ENCODE measurements at places on chromosomes 11 and 22.

GRCh38 chr11:66619080-66619554 is 2.7 kb downstream of the RBM14 start:
- DNase-seq: no peak

DNA sequence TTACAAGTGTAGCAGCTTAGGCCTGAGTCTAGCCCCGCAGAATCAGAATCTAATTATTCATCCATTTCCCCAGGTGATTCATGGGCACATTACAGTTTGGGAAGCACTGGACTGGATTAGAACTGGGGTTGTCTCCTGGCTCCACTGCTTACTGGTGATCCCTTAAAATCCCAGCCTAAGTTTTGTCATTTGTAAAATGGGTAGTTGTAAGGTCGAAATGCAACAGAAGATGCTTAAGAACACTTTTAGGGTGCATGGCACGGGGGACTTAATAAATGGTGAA is 1.3 kb downstream of the STX3 start:
- DNase-seq: no peak

DNA sequence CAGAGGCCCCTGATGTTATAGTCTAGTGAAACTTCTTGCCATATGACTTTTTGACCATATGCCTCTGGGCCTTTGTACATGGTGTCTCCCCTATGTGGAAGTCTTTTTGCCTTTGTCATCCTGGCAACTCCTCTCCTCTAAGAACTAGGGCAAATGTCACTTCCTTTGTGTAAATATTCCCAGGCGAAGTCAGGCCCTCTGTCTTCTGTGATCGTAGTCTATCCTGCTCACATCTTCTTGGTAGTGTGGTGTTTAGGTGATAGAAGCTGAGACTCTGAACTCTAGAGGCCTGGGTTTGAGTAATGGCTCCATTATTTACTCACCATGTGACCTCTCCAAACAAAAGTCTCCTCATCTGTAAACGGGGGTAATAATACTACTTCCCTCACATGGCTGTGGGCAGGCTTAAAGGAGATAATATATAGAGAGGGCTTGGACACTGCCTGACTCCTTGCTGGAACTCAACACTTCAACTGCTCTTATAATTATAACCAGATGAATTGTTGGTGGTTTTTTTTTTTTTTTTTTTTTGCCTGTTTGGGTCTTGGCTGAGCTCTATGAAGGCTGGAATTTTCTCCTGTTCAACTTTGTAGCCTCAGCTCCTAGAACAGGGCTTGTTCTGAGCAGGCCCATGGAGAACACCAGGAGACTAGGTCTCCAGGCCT is 43.8 kb downstream of the INSC start:
- no peak for DNase-seq

DNA sequence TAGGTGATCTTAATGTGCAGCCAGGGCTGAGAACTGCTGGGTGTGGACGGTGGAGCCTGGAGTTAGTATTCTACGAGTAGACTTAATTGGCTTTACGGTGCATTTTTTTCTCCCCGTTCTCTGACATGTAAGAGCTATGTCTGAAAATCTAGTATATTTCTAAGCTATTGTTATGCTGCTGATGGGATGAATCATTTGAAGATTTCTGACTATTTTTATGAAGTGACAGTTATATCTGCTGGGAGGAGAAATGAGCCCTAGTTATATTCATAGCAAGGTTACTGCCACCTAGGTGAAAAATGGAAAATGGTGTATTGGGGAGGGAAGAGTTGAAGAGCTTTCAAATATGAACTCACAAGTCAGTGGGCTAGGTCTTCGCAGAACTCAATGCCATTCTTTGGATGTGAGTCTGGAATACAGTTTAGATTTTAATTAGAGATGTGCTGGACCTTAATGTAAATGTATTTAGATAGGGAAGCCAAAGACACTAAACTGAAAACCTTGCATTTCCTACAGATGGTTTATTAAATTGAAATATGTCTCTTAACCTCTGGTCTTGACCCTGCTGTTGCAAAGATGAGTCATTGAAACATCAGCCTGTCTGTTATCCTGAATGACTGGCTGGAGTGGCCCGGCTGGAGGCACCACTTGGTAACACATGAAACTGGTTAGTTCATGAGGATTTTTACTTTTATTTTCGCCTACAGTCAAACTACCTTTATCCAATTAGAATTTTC is 293.7 kb downstream of the DDX10 start:
- no peak for DNase-seq

DNA sequence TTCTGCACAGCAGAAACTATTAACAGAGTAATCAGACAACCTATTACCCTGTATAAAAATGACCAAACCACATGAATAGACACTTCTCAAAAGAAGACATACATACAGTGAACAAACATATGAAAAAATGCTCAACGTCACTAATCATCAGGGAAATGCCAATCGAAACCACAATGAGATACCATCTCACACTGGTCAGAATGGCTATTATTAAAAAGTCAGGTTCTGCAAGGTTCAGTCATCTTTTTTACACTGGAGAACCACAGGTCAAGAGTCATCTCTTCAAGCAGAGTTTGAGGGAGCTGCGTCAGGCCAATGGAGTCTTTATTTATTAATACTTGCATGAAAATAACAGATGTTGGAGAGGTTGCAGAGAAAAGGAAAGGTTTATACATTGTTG is 40.4 kb downstream of the RCN1 start:
- DNase-seq: no peak

- DNase-seq: peak; percentile 62
Measured at GRCh38 chr11:95764267-95764898, 25.2 kb downstream of the FAM76B start.

DNA sequence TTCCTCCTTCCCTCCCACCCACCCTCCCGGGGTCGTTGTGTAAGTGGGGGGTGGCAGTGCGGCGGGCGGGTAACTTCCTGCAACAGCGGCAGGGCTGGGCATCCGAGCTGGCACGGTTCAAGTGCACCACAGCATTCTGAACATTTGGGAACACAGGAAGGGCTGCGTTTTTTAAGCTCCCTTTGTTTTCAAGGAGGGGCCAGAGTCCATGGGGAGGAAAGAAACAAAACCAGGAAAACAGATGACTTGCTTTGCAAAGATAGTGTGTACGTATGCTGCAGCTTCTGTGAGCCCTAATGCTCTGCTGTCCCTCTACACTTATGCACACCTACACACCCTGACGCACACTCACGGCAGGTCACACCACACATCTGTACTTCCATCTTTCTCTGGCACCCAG is 152.5 kb downstream of the FBXO7 start:
- DNase-seq: no peak

- no peak for DNase-seq
Measured at GRCh38 chr11:132357811-132358572, 987.6 kb downstream of the NTM start.
